NK-92 treated with Interleukin-12 subunit alpha and Interleukin-12 subunit beta, amount 100 ng/mL, for 24 hours (cell line): ENCODE measurements at places on chromosomes 4 and X.

DNA sequence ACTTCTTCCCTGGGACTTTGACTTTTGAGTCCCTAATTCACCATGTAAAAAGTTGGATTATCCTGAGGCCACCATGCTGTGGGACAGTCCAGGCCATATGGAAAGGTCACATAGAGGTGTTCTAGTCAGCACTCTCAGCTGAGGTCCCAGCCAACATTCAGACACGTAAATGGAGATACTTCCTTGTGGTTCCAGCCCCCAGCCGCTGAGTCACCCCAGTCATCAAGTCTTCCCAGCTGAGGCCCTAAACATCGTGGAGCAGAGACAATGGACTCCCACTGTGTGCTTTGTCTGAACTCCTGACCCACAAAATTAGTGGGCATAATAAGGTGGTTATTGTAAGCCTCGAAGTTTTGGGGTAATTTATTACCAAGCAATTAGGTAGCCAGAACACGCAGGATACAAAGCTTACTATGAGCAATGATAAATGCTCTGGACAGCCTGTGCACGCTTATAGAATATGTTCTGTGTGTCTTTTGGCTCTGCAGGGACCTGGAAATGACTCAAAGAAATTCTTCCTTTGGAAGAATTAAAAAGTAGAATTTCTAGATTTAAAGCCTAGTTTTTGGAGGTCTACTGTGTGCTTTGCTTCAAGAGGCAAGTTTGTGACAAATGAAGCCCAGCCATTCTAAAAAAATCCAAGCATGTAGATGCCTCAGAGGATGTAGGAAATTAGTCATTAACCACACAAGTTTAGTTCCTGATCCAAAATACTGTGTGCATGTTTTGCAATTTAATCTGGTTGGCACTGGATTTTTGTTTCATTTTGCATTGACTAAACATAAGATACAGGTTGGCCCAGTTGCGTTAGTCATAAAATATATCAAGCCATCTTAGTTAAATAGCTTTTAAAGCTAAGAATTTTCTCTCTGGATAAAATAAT, 33.2 kb upstream of the SLC9A7 start:
- no peak for DNase-seq

GRCh38 chrX:40177117-40177430, 79.3 kb upstream of the BCOR start:
- no peak for DNase-seq

GRCh38 chr4:176584031-176584606, 208.6 kb downstream of the VEGFC start:
- no peak for DNase-seq

- DNase-seq: no peak
Observed at GRCh38 chr4:68182382-68182820, 52.7 kb upstream of the TMPRSS11F start.

DNA sequence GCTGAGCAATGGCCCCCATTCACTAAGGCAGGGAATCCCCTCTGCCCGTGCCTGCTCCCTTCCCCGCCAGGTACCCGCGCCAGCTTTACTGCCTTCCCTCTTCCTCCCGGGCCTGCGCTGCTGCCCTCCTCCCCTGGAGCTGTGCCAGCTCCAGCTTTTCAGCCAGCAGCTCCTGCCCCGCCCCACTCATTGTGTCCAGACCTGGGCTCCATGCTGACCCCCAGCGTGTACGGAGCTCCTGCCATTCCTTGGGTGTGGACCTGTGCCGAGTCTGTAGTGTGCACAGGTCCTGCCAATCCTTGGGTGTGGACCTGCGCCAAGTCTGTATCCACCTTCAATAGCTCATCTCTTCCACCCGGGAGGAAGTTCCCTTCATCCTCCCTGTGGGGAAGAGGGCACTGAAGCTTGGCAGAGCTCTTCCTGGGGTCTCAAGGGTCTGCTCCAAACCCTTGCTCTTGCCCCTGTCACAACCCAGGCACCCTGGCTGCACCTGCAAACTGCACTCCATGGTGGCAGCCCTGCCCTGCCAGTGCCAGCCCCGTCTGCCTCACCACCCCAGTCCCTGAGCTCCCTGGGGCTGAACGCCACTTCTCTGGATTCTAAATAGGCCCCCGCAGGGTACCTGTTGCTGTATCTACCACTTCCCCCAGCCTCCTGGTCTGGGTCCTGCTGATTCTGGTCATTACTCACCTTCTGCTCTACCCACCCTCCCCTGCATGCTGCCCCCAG, 63.9 kb downstream of the TRMT44 start:
- no peak for DNase-seq

GRCh38 chr4:2768921-2769336, 12.8 kb upstream of the TNIP2 start:
- no peak for DNase-seq

- DNase-seq: no peak
Observed at GRCh38 chr4:1473718-1474117, 67.5 kb upstream of the NKX1-1 start.

DNA sequence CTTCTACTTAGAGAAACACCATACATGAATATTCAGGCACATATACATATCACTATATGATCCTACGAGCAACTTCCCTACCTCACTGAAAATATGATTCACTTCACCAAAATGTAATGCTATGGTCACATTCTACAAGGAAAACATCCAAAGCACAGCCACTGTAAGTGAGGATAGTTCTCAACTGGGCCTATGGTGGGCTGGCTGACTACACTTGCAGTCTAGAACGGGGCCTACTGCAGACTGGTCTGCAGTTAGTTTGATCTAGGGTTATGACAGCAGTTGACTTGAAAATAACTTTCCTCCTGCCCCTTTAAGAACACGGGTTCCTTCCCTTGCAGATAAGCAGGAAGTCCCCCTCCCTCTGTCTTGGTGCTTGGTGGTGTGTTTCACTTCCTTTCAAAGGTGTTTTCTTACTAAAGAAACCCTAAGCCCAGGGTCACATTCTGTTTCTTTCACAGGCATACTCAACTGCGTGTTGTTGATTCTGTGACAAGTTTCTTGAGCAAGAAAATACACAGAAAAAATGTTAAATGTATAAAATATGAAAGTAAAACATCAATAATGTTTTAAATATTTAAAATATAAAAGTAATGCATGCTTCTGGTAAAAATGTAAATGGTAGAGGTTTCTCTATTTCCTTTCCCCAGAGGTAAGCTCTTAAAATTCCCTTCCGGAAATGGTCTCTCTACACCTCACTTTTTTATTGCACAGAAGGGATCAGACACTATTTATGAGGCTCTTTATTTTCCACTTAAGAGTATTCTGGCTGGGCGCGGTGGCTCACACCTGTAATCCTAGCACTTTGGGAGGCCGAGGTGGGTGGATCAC, 18.0 kb upstream of the TMSB4X start:
- DNase-seq: peak; percentile 43

- DNase-seq: no peak
Observed at GRCh38 chrX:45351478-45351877, 150.8 kb upstream of the DIPK2B start.

DNA sequence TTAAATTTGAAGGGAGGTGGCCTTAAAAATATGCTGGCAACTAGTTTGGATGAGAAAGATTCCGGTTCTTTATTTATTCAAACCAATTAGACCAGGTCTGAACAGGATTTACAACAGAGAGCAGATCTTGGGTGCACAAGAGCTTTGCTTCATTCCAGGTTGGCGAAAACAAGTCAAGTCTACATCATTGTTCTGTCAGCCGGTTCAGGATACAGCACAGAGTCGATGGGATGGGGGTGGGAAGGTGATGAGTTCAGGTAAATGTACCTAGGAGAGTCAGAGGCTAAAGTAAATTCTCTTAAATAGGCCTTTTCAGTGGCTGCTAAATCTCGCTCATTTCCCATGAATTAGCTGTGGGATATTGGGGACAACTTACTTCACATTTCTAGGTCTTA, 882 bp upstream of the STIM2 start:
- DNase-seq: no peak
